ENCODE measurements at places on chromosomes 3 and 15.

GRCh38 chr3:119148493-119149180, 2.7 kb downstream of the TEX55 start:
- DNase-seq = no peak

DNA sequence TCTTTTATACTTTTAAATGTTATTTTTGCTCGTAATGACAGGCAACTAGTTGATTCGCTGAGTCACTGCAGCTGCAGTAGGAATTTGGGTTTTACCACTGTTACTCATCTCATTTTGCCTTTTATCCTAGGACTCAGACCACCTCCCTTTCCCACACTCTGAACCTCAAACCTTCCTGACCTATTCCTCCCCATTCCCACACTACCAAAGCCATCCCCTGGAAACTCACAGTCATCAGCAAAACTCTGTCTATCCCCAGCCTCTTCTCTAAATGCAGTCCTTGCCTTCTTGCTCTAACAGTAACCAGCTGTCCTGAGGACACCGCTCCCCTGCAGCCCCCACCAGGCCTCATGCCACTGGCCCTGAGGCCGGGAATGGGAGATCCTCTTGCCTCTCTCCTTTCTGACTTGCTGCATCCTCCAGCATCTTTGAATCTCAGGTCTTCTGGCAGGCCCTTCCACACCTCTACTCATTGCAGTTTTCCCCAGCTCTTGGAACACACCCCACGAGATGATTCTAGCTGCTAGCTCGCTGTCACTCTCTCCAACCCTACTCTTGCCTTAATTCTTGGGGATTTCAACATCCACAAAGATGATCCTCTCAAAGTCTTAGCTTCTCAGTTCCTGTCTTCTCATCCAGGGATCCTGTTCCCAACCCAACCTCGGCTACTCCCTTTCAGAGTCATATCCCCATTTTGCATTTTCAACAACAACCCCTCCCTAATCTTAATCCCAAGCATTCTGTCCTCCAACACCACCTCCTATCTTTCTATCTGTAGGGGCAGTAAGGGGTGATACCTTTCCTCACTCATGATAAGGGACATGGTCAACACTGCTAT, 55.9 kb upstream of the C3orf80 start:
- no peak for DNase-seq

GRCh38 chr15:38972831-38973230, 408.2 kb upstream of the RASGRP1 start:
- no peak for DNase-seq

DNA sequence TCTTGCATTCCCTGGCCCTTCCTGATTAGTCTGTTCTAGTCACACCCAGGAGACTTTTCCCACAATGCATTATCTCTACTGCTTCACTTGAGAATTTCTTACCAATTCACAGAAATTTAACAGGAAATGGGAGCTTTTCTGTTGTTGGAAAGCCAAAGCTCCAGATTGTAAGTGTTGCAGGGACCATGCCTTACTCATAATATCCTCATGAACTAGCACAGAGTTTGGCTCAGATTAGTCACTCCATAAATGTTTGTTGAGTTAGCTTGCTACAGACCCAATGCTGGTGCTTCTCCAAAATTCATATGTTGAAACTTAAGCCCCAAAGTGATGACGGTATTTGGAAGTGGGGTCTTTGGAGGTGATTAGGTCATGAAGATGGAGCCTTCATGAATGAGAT, 232.6 kb downstream of the GAP43 start:
- no peak for DNase-seq
